ENCODE measurements at places on chromosomes 6 and 20. TPM values are rescaled to one million over a fixed set of nuclear protein-coding genes. Genes with fewer than 3 reads are reported as not detected.
A peak's percentile ranks its signal among the peaks of the same experiment; 100 is the strongest.

The BEND6 gene
- total RNA-seq, result 4.1 TPM

The CPNE5 gene
- 3.6 TPM for total RNA-seq

The HLA-DRA gene
- total RNA-seq, result 297 TPM

DNA sequence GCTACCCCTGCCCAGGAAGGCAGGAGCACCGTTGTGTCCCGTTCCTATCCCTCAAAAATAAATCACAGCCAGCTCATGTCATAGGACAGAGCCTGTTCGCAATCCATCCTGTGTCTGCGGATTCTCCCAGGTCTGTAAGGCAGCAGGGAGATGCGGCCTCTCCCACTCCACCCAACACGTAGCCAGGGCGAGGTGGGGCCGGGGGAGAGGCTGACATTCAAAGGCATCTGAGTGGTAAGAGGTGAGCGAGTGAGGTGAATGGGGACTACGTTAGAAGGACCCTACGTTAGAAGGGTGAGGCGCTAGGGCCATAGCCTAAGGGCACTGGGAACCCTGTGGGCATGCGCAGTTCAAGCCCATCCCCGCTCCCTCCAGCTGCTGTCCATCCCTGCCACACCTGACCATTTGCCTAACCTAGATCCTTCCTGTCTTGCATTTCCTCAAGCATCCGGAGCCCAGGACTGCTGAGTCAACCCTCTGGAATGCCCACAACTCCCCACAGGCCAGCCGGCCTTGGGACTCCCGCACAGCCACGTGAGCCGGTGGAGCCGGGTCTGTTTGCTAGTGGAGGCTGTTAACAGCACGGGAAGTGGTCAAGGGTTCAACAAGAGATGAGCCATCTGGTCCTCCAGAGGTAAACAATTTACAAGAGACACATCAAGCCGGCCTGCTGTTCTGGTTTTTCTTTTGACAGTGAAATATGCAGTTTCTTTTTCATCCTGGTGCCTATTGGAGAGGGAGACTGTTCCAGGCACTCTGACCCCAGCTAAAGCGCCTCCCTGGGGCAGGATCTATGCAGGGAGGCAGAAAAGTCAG lies 45.9 kb downstream of the RIPOR3 start:
- DNase-seq, result peak; percentile 90

DNA sequence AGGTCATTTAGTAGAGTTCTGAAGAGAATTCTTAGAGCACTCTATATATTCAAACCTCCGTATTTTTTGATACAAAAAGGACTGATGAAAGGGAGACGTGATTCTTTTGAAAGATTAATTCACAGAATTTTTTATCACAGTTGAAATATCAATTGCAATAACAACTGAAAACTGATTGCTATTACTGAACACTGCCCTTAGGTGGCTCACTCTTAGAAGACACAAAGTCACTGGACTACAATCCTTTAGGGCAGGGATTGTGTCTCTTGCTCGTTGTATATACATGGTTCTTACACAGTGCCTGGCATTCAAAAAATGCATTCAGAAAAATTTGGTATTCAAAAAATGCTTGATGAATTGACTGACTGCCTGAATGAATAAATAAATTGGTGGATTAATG lies 17.1 kb upstream of the CALHM6 start:
- no peak for DNase-seq

DNA sequence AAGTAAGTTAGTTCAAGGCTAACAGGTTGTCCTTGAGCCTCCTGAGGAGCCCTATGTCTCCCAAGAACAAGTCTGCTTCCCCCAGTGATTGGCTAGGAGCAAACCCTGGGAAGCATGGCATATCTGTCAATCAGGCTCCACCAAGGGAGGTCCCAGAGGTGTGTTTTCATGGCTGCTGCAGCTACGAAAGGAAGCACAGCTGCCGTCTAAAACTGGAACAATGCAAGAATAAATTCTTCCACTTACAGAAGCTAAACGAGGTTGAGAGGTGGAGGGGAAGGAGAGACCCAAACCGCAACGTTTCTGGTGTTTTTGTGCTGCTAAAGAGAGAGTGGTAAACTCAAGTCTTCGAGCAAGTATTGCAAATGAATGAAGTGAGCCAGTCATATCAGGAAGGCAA lies 4.9 kb upstream of the PTGIS start:
- peak; percentile 25 for DNase-seq

DNA sequence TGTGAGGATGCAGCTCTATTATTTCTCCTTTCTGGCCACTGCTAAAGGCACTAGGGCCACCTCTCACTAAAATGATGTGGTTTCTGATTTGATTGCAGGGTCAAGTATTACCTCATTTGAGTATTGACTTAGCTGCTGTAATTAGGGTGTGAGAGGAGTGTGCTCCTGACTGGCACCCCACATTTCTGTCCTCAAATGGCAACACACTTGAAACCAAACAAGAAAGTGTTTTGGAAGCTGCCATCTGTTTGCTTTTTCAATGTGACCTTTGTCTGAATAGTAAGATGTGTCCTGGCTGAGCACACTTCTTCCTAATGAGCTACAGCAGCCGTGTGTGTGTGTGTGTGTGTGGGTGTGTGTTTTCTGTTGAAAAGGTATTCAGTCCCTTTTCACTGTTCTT lies 62.8 kb upstream of the SCP2D1 start:
- DNase-seq, result no peak

Measured in ureter (tissue), 1 donor.